ENCODE measurements at places on chromosomes 3 and 15. TPM values are rescaled to one million over a fixed set of nuclear protein-coding genes. Genes with fewer than 3 reads are reported as not detected.

GRCh38 chr15:71716990-71717389 lies 93.4 kb upstream of the NR2E3 start:
- no peak for DNase-seq
- H3K27ac ChIP-seq, result no peak overlapping the region
- no peaks in the 10 kb centered on the region for H3K36me3 ChIP-seq
- H3K27me3 ChIP-seq, result no peaks in the 10 kb centered on the region
- no peak overlapping the region for H3K4me3 ChIP-seq

DNA sequence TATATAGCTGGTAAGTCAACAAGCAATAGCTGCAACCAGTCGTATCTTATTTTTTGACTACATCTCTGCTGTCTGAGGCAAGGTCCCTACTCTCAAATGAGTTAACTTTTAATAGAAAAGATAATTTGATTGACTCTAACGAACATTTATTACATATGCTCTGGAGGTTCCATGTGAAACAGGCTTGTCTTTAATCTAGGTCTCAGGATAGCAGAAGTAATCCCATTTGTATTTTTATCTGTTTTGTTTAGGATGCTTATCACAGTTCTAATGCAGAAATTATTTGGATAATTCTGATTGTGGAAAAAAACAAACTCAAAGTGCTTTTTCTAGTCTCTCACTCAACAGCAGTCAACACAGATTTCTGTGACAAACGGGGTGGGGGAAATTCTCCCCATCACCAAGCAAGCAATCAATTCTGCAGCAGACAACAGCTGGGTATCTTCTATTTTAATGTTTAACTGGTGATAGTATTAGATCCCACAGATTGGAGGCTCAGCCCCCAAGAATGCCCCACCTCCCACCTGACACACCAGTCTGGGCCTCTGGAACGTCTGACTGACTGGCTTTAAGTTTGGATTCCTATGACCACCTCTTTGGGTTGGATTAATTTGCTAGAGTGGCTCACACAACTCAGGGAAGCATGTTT lies 58.8 kb downstream of the ITPR1 start:
- H3K36me3 ChIP-seq, result no peaks in the 10 kb centered on the region
- DNase-seq, result no peak
- no peaks in the 10 kb centered on the region for H3K4me1 ChIP-seq
- H3K27ac ChIP-seq, result no peak overlapping the region

DNA sequence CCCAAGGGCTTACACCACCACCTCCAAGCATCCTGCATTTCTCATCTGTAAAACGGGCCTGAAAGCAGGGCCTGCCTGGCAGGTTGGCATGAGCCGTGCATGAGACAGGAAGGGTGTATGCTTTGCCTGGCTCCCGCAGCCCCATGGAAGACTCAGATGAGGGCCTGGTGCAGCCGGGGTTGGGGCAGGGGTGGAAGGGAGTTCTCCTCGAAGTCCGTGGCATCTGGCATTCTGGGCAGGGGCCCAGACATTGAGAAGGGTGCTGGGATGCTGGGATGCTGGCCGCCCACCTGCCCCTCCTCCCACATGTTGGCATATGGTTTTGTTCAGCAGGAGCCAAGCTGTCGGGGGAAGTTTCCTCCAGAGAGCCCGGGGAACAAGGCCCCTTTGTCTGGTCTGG lies 13.0 kb upstream of the FBLN2 start:
- DNase-seq, result no peak
- H3K27ac ChIP-seq, result no peak overlapping the region
- peaks cover 8% of the 10 kb centered on the region for H3K4me1 ChIP-seq
- H3K36me3 ChIP-seq, result no peaks in the 10 kb centered on the region
- no peak overlapping the region for H3K4me3 ChIP-seq
- peaks cover 2% of the 10 kb centered on the region for H3K27me3 ChIP-seq

DNA sequence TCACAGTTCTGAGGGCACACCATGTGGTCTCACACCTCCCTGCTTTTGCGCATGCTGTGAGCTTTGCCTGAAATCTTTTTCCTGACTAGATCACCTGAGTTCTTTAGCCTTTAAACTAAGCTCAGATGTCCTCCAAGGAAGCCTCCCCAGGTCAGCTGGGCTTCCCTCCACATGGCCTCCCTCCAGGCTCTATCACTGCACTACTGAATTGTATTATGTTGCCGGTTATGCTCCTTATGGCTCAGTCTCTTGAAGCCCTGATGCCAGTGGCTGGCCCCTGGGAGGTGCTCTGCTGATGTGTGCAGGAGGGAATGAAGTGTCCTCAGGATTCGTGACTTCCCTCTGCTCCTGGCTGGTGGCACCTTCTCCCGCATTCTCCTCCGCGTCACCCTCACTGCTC lies 93.3 kb upstream of the BLM start:
- H3K36me3 ChIP-seq, result peaks cover 74% of the 10 kb centered on the region
- no peak overlapping the region for H3K27ac ChIP-seq
- no peak for DNase-seq
- H3K4me3 ChIP-seq, result no peak overlapping the region
- H3K4me1 ChIP-seq, result peaks cover 21% of the 10 kb centered on the region

- no peak overlapping the region for H3K27ac ChIP-seq
- H3K4me3 ChIP-seq, result no peak overlapping the region
- H3K36me3 ChIP-seq, result no peaks in the 10 kb centered on the region
- no peaks in the 10 kb centered on the region for H3K27me3 ChIP-seq
These were observed 198.3 kb downstream of the OTOL1 start for GRCh38 chr3:161694682-161695564.

PCSK6 gene
- 0.28 TPM for total RNA-seq

CIB2 gene
- total RNA-seq, result 1.7 TPM

ARPIN gene
- total RNA-seq, result not detected
